Osteocyte (in vitro differentiated cells): ENCODE measurements at places on chromosomes 7 and 10. TPM values are rescaled to one million over a fixed set of nuclear protein-coding genes. Genes with fewer than 3 reads are reported as not detected.

GRCh38 chr10:21814866-21815265, 188.7 kb downstream of the DNAJC1 start:
- H3K27me3 ChIP-seq = no peaks in the 10 kb centered on the region
- no peak overlapping the region for H3K27ac ChIP-seq
- no peak overlapping the region for H3K4me3 ChIP-seq
- no peaks in the 10 kb centered on the region for H3K4me1 ChIP-seq
- DNase-seq = no peak
- H3K36me3 ChIP-seq = peaks cover 6% of the 10 kb centered on the region

- no peaks in the 10 kb centered on the region for H3K36me3 ChIP-seq
- H3K4me3 ChIP-seq = no peak overlapping the region
- H3K4me1 ChIP-seq = no peaks in the 10 kb centered on the region
These were observed 181.0 kb upstream of the NPY start for GRCh38 chr7:24102988-24103387.

DNA sequence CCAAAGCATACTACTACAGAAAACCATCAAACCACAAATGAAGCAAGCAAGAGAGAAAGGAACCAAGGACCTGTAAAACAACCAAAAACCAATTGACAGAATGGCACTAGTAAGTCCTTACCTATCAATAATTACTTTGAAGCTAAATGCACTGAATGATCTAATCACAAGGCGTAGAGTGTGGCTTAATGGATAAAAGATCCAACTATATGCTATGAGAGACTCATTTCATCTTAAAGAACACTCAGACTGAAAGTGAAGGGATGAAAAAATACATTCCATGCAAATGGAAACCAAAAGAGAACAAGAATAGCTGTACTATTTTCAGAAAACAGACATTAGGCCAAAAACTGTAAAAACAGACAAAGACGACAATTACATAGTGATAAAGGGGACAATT, 70.7 kb downstream of the CRPPA start:
- H3K27ac ChIP-seq = no peak overlapping the region
- DNase-seq = no peak
- peaks cover 3% of the 10 kb centered on the region for H3K36me3 ChIP-seq
- H3K27me3 ChIP-seq = no peaks in the 10 kb centered on the region
- no peak overlapping the region for H3K4me3 ChIP-seq

- peaks cover 2% of the 10 kb centered on the region for H3K4me1 ChIP-seq
- H3K4me3 ChIP-seq = no peak overlapping the region
- no peak for DNase-seq
- H3K27me3 ChIP-seq = peaks cover 3% of the 10 kb centered on the region
These were observed 34.3 kb upstream of the DLG5 start for GRCh38 chr10:77960829-77961329.

DNA sequence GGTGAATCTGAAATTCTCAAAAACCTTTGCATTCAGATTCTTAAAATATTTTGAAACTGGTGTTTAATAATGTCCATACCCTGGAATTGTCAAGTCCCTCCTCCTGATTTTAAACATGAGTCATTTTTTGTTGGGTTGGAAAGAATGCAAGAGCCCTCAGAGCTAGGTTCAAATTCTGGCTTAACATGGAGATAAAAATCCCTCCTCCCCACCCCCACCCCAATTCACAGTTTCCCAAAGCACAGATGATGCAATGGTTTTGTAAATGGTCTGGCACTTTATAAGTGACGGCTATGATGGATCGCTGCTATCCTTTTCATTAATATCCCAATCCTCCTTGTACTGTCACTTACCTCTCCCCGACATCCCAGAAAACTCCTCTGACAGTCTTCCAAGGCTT, 332.8 kb downstream of the PLXNA4 start:
- H3K27me3 ChIP-seq = peaks cover 4% of the 10 kb centered on the region
- no peak for DNase-seq
- peaks cover 14% of the 10 kb centered on the region for H3K36me3 ChIP-seq
- H3K4me1 ChIP-seq = peaks cover 12% of the 10 kb centered on the region
- H3K4me3 ChIP-seq = no peak overlapping the region
- H3K27ac ChIP-seq = peak overlapping the region; percentile 34

GRCh38 chr10:70977625-70978024, 89.3 kb upstream of the PCBD1 start:
- no peaks in the 10 kb centered on the region for H3K36me3 ChIP-seq
- DNase-seq = no peak
- H3K4me3 ChIP-seq = no peak overlapping the region
- peaks cover 48% of the 10 kb centered on the region for H3K27me3 ChIP-seq
- H3K27ac ChIP-seq = no peak overlapping the region

DNA sequence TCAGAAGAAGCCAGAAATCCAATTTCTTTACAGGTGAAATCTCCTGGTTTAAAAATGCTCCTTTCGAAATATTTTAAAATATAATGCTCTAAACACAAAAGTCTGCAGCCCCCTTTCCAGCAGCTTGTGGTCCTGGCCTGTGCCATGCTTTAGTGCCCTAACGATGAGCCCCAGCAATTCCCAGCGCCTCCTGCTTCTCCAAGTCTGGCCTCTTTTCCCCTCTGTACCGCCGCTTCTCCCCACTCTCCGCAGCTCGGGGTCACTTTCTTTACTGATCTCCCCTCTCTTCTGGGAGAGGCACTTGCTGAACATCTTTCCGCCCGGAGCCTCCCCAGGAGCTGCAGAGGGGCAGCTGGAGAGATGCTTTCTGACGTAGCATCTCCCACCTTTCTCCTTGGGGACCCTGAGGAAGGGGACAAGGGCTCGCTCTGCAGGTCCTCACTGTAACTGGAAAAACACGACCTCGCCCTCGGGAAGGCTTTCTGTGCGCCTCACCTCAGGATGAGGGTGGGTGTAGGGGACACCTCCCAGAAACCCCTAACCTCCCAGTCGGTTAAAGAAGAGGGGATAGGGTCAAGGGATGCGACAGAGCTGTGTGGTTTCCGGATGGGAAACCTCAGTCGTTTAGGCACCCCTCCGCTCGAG, 565 bp upstream of the INA start:
- H3K27me3 ChIP-seq = peaks cover 35% of the 10 kb centered on the region
- H3K36me3 ChIP-seq = no peaks in the 10 kb centered on the region
- H3K27ac ChIP-seq = no peak overlapping the region

KIAA1217 gene
- 2.8 and 3.0 TPM in 2 replicates for total RNA-seq

HECW1 gene
- 0.16 TPM in 1 of 2 replicates, not detected in the other for total RNA-seq

NOS3 gene
- total RNA-seq = 0.73 TPM in 1 of 2 replicates, not detected in the other

CYP3A4 gene
- not detected in 2 replicates for total RNA-seq
